Inflammatory macrophage treated with lipopolysaccharide for 1 hour (primary cell): ENCODE measurements at places on chromosomes 2 and 18.

DNA sequence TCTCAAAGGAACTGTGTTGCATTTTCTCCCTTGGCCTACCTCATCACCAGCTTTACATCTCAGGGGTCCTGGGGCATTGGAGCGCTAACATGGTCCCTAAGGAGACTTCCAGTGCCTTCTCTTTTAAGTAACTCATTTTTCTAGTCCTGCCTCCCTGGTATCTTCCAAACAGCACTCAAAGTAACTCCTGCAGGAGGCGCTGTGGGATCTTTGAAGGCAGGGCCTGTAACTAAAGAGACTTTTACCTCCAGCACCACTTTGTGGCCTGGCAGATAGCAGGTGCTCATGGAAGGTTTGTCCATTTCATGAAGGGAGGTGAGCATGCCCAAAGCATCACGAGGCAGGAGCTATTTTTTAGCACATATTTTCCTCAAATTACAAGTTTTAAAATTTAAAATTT is 411.0 kb upstream of the GYPC start:
- DNase-seq = peak; percentile 4

- no peak for DNase-seq
Measured at GRCh38 chr2:100702438-100703109, 117.4 kb upstream of the NPAS2 start.

DNA sequence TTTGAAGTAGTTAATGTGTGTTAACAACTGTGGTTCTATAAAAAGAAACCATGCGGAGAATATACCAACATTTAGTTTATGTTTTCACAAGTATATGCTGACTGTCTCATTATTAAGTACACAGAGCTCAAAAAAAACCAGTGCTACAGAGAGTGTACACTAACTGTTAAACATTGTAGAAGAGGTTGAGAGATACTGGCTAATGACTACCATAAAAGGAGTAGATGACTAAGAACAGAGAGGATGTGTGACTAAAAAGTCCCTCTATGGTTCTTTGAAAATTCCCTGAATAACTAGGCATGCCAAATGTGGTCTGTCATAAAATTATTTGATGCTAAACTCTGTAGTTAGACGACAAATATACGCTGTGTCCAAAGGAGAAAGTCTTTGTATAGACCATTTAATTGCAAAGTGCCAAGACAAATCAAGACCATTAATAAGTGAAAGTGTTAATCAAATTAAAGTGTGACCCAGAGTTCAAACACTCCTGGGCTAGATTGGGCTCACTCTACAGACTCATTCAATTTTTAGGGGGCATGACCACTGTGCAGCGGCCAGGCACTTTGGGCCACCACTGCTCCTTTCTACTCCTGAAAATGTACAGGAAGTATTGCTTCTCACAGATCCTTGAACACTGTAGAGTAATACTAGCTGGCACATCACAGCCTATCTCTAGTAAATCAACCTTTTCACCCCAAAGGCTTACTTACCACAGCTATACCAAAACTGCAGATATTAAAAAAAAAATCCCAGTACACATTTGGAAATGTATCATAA is 45.1 kb upstream of the SERTAD2 start:
- peak; percentile 90 for DNase-seq

DNA sequence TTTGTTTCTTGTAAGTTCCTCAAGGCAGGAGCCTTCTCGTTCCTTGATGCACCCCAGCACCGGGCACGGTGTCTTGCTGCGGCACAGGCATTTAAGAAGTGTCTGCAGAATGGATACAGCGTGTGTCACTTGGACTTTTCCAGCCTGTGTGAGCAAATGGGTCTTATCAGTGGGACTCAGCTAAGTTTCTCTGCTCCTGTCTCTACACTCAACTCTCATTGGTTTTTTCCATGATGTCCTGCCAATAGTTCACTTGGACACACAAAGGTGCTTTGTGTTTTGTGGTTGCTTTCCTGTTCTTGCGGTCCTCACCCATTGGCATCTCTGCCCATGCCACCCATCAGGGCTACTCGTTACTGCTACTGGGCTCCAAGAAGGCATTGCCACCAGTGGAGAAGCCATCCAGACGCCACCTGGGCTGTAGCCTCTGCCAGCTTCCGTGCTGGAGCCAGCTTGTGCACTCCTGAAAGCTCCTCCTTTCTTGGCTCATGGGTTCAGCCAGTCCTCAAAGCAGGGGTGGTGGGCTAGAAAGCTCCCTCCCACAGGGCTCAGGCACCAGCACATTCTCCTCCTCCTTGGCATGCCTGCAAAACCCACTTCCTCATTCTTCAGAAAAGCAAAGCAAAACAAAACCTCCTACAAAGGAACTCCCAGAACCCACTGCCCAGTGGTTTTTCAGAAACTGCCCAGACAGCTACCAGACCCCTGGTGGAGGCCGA is 41.4 kb downstream of the IL1R2 start:
- peak; percentile 67 for DNase-seq

DNA sequence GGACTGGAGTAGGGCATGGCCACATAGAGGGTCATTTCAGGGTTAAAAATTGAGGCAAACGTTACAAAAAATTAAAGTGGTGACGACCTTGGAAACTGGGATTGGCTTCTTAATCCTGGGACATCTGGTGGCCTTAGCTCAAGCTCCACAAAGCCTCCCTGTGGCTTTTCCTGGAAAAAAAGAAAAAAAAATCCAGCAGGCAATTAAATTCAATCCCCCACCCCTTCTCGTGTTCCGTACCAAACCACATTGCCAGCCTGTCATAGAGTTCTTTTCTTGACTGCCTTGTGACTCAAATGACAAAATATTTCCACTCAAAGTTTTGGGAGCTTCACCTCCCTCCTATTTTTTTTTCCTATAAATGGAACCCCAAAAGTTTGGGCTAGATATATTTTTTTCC is 195.6 kb downstream of the HRH4 start:
- DNase-seq = no peak

GRCh38 chr2:173681881-173682650 is 283.1 kb downstream of the SP3 start:
- DNase-seq = no peak

DNA sequence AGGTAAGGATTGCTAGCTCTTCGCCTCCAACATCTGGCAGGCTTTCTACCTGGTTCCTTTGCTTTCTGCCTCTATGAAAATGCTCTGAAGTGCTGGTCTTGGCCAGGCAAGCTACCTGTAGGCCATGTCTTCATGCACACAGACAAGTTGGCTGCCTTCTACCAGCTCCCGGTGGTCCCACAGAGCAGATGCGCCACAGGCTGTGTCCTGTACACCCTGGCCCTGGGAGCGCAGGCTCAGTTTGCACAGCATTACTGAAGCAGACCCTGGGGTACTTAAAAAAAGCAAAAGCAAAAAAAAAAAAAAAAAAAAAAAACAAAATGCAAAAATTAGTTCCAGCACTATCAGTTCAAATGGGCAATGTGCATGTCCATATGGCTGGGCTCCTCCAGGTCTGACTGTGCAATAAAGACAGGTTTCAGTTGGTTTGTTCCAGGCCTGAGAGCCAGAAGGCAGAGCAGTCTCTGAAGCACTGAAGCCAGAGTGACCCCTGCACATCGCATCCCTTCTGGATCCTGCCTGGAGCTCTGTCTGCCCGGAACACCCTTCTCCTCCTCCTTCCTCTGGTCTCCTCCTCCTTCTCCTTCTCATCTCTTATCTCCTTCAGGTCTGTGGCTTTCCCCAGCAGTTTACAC is 288.0 kb upstream of the REV1 start:
- DNase-seq = no peak

DNA sequence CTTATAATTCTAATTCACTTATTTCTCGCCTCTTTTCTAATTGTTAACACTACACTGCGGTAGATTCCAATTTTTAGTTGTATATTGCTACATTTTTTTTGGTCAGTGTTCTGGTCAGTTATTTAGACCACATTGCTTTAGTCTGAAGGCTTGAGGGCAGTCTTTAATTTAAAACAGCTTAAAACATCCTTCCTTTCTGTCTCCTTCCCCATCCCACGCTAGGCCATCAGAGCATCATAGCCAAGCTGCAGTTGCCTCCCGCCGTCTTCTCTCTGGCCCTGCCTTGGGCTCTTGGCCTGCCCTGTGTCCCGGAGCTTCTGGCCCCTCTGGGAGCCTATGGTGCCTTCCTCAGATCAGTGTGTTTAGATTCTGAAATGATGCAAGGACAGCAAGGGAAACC is 52.6 kb upstream of the GLI2 start:
- no peak for DNase-seq

DNA sequence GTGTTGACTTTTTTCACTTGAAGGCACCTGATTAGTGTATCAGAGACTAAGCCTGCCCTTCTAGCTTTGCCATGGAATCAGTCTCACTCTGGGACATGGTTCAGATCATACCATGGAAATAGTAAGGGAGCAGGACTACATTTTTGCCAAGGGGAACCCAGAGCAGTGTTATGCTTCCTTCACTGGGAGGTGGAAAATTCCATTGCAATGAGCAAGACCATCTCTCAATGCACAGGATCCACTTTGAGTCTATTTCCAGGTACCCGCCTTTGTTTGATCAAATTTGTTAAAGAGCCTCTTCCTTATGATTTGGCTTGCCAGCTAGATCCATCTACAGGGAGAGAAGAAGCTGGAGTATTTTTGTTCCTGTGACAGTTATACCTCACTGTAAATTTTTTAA is 395.8 kb downstream of the MTX2 start:
- DNase-seq = no peak

DNA sequence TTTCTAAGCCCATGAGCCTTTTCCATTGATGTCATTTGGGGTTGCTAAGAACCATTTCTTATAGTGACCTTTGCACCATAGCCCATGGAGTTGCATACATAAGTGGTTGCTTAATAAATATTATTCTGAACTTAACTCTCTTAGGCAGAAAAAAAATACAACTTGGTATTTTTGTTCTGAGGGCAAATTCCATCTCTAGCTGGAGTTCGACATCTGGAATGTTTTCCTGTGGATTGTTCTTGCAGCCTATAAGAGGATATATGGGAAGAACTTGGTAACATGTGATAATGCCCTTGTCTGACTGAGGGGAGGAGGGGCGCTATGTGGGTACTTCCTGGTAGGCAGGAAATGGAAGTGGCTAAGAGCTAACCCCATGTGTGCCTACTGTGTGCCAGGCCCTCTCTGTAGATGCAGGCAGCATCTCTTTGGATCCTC is 20.7 kb downstream of the IGFBP2 start:
- no peak for DNase-seq

GRCh38 chr2:216109962-216110614 is 940 bp downstream of the XRCC5 start:
- peak; percentile 52 for DNase-seq

DNA sequence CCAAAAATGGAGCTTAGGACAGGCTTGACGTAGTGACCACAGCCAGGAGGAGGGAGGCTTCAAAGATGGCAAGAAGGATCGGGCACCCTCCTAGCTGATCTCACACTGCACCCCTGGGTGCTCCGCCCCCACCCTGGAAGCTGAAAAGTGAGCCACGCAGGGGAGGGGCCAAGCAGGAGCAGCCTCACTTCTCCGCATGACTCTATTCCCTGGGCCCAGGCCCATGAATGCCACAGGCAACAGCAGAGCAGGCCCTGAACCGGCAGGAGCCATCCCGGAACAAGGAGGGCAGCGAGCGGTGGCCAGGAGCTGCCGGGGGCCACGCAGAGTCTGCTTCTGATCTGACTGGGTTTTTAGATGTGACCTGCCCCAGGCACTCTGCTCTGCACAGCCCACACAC is 30.0 kb downstream of the BIN1 start:
- DNase-seq = no peak

DNA sequence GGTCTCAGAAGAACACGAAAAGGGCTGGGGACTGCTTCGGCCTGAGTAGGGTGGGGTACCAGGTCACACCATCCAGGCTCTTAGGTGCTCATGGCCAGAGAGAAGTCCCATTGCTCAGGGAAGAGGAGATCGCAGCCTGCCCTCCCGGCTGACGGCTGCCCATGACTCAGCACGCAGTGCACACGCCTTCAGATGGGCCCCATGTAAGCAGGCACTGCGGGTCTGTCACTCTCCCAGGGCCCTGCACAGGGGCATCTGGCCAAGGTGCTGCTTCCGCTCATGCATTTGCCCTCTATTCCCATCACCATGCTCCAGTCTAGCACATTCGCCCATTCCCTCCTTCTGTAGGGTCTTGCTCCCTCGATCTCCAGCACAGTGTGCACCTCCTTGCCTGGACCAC is 34.7 kb downstream of the SFXN5 start:
- no peak for DNase-seq

DNA sequence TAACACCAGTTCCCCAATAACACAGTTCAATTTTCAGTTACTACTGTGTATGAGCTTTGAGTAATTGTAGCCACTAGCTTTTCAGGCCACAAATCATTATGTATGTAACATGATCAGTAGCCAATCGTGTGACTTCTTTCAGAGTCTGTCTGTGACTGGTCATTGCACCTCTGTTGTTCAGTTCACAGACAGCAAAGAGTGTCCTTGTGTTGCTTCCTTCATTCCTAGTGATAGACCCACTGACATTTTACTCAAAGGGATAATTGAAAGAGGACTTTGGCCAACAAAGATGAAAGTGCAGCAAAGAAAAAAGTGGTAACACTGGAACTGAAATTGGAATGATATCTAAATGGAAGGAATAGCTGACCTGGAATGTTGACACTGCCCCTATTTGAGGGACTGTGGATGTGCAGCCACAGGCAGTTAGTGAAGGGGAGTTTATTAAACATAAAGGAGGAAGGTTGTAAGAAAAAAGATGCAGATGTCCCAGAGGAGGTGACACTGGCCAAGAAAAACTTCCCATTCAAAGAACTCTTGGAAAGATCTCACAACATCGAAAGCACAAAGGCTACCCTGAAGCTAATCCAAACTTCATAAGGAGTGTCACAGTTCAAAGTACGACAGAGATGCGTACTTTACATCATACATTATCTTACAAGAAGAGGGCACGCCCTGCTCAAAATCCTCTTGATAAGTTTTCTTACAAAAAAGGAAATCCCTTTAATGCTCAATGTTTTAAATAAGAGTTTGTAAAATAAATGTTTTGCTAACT is 19.3 kb downstream of the TTC39C start:
- no peak for DNase-seq

- DNase-seq = peak; percentile 39
Measured at GRCh38 chr2:218074031-218074430, 5.0 kb downstream of the RUFY4 start.

DNA sequence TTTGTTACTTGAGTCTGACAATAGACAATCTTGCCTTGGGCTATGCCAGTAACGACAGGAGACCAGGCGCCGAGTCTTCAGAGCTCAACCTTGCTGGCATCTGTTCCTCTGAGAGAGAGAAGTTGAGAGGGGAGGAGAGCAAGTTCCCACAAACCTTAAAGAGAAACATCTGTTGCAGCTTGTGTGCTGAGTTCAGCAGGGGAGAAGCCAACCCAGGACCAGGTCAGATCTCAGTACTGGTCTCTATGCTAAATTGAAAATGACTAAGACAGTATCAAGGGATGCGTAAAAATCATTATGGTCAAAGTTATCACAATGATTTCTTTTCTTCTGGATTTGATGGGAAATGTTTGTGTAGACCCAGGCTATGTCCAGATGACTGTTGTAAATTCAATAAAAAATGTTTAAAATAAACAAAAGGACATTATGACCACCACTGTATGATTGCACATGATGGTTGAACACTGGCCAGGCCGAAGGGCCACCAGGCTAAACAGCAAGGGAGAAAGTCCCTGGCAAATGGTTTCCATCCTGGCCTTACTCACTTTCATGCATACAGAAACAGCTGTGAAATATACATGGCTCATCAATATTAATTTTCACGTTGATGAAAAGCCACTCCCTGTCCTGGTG is 100.3 kb upstream of the PMAIP1 start:
- DNase-seq = no peak
